ENCODE measurements at places on chromosomes 4 and X. TPM values are rescaled to one million over a fixed set of nuclear protein-coding genes. Genes with fewer than 3 reads are reported as not detected.

RBM47 gene
- 12.6 TPM for total RNA-seq

DNA sequence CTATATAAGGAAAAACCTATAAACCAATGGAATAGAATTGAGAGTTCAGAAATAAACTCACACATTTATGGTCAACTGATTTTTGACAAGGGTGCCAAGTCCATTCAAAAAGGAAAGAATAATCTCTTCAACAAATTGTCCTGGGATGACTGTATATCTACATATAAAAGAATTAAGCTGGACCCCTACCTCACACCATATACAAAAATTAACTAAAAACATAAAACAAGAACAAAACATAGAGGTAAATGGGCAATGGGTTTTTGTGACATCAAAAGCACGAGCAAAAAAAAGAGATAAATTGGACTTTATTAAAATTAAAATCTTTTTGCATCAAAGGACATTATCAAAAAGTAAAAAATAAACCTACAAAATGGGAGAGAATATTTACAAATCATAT lies 15.5 kb upstream of the EXOC1 start:
- DNase-seq: no peak

GRCh38 chr4:102579794-102580462 lies 78.8 kb downstream of the NFKB1 start:
- no peak for DNase-seq

DNA sequence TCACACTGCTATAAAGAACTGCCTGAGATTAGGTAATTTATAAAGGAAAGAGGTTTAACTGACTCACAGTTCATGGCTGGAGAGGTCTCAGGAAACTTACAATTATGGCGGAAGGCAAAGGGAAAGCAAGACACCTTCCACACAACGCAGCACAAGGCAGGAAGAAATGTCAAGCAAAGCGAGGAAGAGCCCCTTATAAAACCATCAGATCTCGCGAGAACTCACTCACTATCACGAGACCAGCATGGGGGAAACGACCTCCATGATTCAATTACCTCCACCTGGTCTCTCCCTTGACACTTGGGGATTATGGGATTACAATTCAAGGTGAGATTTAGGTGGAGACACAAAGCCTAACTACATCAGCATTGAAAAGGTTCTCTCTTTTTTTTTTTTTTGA lies 39.6 kb downstream of the PALLD start:
- DNase-seq: no peak

UGT2B17 gene
- total RNA-seq: 0.52 TPM

- no peak for DNase-seq
Observed at GRCh38 chr4:123784626-123785025, 388.0 kb downstream of the SPRY1 start.

Measured in B cell (primary cell).